ENCODE measurements at places on chromosomes 16 and 17.

DNA sequence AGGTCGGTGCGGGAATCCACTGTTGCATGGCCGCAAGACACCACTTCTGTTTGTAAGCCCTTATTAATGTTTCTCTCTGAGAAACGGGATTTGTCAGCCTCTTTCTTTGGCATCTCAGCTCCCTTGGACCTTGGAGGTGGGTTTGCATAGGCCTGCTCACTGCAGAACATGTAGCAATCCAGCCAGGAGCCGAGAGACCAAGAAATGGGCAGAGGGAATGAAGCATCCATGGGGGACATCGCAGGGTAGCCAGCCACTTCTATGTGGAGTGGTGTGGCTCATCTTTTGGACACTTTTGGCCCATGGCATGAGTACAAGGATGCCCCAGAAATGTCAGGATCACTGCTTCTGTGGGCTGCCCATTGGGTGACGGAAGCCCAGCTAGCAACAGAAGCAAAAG, 79.4 kb downstream of the GSG1L start:
- no peak for DNase-seq

DNA sequence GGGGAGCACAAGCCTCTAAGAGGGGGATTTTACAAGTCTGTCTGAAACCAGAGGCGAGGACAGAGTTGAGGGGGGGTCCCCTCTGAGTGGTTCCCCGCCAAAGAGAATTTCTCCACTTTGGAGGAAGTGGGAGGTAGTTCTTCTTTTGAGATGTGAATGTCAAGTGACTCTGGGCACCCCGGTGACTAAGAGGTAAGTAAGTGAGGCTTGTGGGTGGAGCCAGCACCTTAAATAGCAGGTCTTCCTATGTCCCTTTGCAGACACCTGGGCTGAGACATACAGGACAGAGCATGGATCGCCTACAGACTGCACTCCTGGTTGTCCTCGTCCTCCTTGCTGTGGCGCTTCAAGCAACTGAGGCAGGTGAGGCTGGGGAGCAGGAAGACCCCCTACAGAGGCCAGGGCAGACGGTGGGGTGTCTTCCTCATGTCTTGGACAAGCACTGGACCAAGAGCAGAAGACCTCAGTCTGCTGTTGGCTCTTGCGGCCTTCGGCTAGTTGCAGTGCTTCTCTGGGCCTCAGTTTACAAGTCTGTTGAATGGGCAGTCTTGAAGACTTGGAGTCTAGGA, at the start of gene CCL22:
Gene CCL22 (plus strand): TSS at position 257 of the 569 bp plus-strand sequence. CDS start 34 bp downstream, at position 291.
- no peak for DNase-seq

- no peak for DNase-seq
Measured at GRCh38 chr16:10601444-10602408, 21.3 kb upstream of the EMP2 start.

DNA sequence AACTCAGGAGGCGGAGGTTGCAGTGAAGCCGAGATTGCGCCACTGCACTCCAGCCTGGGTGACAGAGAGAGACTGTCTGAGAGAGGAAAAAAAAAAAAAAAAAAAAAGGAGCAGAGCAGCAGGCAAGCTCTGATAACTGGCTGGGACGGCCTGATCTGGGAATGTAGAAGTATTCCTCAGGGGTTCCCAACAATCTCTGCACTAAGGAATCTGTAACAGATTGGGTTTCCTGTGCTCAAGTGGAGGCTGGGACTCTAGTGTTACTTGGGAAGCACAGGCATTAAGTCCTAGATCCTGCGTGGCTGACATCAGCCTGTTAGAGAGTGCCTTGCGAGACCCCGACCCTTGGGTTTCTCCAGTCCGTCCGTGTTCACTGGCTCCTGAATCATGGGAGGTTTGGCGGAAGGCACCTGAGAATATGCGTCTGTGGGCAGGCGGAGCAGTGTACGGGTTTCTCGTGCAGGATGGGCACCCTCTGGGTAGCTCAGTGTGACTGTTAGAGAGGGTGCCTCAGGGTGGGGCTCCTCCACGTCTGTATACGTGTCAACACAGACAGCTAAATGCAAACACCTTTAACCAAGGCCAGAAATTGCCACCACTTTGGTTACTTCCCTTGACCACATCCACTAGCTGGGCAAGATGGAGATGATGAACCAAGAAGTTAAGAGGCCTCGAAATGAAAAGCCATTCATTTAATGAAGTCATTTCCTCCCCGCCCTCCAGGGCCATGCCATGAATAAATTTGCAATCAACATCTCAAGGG, 174.9 kb upstream of the RPL38 start:
- DNase-seq, result no peak

- no peak for DNase-seq
Measured at GRCh38 chr17:36196131-36196486, 449 bp downstream of the CCL3L1 start.

DNA sequence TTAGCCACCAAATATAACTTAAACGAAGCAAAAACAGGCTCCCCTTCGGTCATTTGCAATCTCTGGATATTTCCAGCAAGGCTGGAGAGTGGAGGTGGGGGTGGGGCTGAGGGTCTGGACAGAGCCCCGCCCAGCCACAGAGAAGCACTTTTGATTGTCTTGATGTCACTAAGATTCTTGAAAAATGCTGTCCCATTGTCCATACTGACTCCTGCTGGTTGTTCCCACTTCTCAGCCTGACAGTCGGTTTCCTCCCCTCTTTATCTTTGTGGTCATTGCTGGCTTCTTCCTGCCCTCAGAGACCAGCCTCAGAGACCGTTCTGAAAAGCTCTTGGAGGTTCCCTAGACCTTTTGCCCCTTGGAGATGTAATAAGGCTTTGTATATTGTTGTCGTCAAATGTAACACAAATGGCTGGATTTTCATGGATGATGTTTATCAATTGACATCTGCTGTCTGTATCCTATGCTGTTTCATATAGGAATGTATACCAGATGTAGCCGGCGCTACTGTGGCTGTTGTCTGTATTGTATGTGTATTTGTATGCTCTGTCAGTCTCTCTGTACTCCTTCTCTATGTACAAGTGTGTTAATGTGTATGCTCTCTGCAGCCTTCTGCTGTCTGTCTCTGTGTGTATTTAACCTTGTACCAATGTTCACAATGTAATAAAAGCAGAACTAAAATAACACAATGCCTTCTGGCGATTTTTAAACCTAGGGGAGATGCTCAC, 94.8 kb upstream of the DNAH9 start:
- DNase-seq, result no peak

- DNase-seq, result no peak
Measured at GRCh38 chr16:58451945-58452401, 48.0 kb upstream of the NDRG4 start.

DNA sequence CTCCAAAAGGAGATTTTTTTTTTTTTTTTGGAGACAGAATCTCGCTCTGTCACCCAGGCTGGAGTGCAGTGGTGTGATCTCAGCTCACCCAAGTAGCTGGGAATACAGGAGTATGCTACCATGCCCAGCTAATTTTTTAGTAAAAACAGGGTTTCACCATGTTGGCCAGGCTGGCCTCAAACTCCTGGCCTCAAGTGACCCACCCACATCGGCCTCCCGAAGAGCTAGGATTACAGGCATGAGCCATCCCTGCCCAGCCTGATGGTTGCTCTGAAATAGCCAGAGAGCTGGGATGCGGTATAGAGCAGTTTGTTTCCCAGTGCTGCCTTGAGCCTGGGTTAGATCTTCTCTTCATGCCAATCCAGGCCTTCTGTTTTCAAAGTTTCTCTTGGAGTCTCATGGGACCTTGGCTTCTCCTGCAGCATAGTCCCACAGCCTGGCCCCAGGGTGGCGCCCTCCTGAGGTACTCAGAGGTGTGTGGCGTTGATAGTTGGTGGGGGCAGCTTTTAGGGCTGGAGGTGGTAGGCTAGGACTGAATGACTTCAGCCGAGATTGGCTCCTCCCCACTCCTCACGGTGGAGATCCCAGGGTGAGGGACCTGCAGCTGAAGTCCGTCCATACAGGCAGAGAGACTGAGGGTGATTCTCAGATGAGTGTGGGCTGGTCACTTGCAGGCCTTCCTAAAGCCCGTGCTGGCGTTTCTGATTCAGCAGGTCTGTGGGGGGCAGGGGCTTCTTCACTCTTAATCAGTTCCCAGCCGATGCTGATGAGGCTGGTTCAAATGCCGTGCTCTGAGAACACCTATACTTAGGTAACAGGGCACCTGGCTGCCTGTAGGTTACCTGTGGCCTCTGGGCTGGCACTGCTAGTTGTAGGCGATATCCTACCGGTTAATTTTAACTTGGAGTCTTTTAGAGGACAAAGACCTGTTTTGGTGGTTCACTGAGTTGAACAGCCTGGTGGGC, 52.0 kb downstream of the TNFRSF13B start:
- DNase-seq, result no peak

All from stimulated activated CD4-positive, alpha-beta T cell treated with anti-CD3 and anti-CD28 coated beads, Interleukin-4, amount 100 ng/mL, for 24 hours (primary cell).